ENCODE measurements at places on chromosomes 7 and 10.

GRCh38 chr10:118522791-118523498 lies 72.5 kb downstream of the PRLHR start:
- DNase-seq = no peak

DNA sequence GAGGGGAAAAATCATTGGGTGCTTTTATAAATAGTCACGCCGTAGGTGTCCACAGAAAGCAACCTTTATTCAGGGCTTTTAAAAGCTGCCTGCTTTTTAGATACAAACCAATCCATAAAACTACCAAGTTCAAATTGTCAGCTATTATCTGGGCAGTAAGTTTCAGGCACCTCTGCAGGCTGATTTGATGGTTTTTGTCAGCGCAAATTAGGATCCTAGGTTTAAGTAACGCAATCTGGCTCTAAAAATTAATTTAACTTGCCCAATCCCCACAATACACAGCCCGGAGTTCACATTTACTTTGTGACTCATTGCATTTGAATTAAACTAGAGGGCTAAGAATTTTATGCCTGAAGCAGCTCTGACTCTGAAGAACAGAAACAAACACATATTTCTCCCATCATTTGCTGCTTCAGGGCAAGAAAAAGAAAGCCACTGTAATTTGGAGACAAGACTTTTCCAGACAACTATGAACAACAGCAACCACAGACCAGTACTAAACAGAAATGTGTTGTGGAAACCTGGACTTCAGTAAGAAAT lies 43.3 kb downstream of the NRP1 start:
- DNase-seq = no peak

GRCh38 chr10:125846894-125847293 lies 23.5 kb downstream of the BCCIP start:
- DNase-seq = no peak

DNA sequence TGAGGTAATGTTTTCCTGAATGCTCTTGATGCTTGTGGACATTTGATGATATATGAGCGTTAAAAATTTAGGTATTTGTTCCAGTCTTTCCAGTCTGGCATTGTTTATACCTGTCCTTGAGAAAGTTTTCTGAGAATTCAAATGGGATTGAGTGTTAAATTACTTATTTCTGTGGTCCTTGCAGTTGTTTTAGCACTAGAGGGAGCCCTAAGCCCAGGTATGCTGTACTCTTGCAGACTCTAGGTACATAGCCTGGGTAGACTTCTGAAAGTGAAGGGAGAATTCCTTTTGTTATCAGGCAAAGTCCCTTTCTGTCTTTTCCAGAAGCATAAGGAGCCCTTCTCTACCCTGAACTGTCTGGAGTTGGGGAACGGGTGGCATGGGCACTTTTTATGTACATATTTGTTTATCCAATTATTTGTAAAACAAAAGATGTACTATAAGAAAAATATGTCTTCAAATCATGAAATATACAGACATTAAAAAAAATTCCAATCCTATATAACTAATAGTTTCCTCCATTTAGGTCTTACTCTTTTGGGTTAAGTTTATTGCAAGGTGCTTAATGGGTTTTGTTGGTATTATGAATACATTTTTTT lies 262.1 kb downstream of the ATRNL1 start:
- peak; percentile 6 for DNase-seq

DNA sequence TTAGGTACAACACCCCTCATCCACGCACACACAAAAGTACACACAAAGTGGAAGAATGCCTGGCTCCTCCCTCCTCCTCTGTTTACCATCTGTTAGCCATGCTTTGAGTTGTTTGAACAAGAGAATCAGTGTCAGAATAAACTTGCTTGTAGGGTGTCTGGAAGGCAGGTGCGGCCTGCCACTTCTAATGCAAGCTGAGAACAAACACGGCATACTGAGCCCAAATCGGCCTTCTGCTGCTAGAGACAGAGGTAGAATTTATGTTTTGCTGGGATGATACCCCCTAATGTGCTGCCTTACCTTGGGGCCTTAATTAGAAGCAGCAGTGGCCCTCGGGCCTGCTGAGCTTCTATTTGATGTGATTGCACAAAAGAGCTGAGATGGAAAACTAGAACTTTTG lies 24.9 kb upstream of the FAM180A start:
- peak; percentile 57 for DNase-seq

DNA sequence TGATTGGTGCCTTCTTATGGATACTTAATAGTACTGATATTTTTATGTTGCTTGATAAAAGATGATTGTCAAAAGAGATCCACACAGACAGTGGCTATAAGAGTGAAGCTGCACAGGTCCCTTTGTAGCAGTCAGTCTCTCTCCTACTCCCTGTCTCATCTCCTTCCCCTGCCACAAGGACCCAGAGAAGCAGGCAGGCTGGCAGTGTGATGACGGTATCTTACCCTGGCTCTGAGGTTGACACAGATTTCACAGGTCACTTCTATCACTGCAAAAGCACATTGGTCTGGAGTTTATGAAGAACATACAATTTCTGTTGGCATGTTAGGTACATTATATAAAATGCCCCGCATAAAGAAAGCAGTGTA lies 64.4 kb upstream of the AHR start:
- DNase-seq = no peak

DNA sequence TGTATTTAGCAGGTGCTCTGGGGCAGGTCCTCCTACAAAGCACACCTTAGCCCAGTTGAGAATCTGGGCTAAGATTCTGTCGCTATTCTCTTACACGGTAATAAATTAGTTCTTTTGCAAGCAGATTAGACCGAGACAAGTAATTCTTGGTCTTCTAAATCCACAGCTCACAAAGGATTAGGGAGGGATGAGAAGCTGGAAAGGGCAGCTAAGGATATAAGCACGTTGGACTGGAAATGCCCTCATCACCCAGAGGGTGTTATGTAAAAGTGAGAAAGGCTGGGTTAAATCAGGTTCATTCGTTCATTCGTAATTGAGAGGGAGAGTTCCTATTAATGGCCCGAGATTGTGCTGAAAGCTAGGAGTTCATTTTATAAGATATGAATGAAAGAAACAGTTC lies 41.8 kb downstream of the PFKFB3 start:
- no peak for DNase-seq

GRCh38 chr7:52243685-52244084 lies 791.7 kb upstream of the POM121L12 start:
- no peak for DNase-seq

GRCh38 chr7:142898377-142899170 lies 13.0 kb upstream of the TRPV6 start:
- no peak for DNase-seq

GRCh38 chr7:88759230-88760135 lies at the start of gene ZNF804B:
Gene ZNF804B (plus strand): TSS chr7:88759700. CDS start chr7:88759977, 277 bp downstream.
- DNase-seq = no peak

GRCh38 chr10:3241274-3241921 lies 68.8 kb upstream of the PITRM1 start:
- DNase-seq = no peak

- no peak for DNase-seq
Measured at GRCh38 chr7:90817846-90818245, 221.7 kb downstream of the CDK14 start.

DNA sequence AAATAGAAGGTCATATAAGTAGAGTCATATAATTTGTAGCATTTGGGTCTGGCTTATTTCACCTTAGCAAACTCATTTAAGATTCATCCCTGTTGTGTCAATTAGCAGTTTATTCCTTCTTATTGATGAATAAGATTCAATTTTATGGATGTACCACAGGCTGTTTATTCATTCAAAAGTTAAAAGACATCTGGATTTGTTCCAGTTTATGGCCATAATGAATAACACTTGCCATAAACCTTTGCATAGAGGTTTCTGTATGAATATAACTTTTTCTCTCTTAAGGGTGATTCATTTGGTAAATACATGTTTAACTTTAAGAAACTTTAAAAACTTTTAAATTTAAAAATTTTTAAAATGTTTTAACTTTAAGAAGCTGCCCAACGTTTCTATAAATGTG lies 66.4 kb downstream of the CPED1 start:
- no peak for DNase-seq

DNA sequence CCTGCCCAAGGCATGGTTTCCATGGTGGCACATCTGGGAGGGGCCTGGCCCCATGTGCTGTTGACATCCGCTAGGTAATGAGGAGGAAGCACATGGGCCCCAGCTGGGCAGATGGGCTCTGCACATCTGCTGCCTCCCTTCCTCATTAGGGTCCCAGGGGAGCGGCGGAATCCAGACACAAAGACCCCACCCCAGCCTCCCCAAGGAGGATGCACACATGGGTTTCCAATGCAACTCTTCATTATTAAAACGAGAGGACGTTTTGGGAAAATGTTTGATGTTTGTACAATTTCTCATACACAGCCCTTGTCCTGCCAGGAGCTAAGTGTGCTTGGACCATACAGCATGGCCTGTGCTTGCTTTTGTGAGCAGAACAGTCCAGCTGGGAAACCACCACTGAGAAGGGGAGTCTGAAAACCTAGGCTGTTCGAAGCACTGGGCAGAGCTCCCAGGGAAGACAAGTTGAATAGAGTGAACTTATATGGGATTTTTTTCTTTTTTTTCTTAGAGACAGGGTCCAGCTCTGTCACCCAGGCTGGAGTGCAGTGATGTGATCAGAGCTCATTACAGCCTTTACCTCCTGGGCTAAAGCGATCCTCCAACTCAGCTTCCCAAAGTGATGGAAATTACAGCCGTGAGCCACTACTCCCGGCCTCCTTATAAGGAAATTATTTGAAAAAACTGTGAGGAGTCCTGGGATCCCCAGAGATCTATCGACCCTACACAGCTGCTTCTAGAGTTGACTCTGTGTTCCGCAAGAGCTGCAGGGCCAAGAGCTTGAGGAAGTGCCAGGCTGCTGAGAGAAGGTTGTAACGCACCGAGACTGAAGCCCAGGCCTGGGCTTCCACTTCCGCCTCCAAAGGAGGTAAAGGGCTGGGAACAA lies 23.4 kb downstream of the FAM107B start:
- DNase-seq = peak; percentile 43

Measured in NCI-H1694 treated with DMSO at 0.1 percent for 48 hours (cell line).